ENCODE measurements at places on chromosomes 11 and 22.

DNA sequence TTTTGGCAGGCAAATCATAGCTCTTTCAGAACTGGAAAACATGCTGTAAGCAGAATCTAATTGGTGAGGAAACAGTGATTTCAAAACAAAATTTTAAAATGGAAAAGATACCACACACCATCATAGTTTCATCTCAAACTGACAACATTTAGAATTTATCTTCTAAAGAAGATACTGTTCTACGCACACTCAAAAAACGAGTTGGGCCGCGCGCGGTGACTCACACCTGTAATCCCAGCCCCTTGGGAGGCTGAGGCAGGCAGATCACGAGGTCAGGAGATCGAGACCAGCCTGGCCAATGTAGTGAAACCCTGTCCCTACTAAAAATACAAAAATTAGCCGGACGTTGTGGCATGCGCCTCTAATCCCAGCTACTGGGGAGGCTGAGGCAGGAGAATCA, 44.2 kb upstream of the ADSL start:
- no peak for DNase-seq

GRCh38 chr22:48709453-48709852, 1118.2 kb downstream of the BRD1 start:
- no peak for DNase-seq

GRCh38 chr11:47149782-47150181, 26.9 kb downstream of the ARFGAP2 start:
- no peak for DNase-seq

DNA sequence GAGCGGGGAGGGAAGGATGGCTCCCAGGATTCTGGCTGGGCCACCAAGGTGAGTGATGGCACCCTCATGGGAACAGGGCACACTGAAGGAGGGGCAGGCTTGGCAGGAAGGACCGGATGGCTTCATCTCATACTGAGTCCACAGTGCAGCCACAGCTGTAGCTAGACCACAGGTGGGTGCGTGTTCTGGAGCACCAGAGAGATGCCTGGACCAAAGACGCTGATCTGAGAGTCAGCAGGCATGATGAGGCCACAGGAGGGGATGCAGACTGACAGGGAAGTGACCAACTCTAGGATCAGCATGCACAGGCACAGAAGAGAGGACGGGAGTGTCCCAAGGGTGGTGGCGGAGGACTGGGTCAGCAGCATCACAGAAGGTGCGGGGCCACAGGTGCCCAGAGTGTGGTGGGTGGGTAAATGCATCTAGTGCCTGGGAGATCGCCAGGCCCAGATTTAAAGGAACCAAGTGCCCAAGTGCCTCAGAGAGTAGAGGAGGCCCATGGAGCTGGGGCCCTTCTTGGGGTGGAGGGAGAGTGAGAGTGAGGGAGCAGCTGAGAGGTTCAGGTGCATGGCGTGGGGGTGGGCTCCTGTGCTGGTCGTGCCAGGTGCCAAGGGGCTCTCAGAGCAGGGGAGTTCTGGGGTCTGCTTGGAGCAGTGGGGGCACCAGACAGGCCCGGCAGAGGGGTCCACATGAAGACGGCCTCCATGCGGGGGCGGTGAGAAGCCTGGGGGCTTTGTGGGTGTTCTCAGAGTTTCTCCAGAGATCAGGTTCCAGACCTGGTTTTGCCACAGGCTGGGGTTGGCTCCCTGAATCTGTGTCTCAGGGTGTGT, 113.7 kb downstream of the CEP164 start:
- DNase-seq, result no peak

GRCh38 chr22:37626144-37626543, 13.3 kb upstream of the SH3BP1 start:
- DNase-seq, result no peak
